ENCODE measurements at places on chromosomes 12 and 14.

- DNase-seq = no peak
Observed at GRCh38 chr14:99698642-99699041, 14.5 kb downstream of the CYP46A1 start.

DNA sequence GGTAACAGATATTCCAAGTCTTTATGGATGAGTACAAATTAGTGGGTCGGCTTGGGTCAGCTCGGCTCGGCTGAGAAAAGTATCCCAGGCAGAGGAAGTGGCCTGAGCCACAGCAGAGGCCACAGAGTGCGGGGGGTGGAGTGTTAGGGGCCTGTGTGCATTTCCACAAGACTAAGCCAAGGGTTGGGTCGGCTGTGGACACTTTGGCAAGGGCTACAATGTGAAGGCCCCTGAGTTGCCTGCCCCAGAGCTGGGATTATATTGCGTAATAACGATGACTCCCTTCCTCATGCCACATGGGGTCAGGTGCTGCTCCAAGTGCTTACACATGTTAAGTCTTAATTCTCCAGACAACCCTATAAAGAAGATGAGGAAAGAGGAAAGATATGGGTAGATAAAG, 11.4 kb downstream of the EVL start:
- DNase-seq = no peak

DNA sequence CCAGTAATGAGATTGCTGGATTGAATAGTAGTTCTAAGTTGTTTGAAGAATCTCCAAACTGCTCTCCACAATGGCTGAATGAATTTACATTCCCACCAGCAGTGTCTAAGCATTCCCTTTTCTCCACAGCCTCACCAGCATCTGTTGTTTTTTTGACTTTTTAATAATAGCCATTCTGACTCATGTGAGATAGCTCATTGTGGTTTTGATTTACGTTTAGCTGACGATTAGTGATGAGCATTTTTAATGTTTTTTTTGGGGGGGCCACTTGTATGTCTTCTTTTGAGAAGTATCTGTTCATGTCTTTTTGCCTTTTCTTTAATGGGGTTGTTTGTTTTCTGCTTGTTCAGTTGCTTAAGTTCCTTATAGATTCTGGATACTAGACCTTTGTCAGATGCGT, 8.1 kb upstream of the SLC15A5 start:
- no peak for DNase-seq

GRCh38 chr14:61616524-61617185, 78.7 kb upstream of the HIF1A start:
- DNase-seq = no peak

- no peak for DNase-seq
Observed at GRCh38 chr14:25003537-25003936, 46.4 kb downstream of the STXBP6 start.

DNA sequence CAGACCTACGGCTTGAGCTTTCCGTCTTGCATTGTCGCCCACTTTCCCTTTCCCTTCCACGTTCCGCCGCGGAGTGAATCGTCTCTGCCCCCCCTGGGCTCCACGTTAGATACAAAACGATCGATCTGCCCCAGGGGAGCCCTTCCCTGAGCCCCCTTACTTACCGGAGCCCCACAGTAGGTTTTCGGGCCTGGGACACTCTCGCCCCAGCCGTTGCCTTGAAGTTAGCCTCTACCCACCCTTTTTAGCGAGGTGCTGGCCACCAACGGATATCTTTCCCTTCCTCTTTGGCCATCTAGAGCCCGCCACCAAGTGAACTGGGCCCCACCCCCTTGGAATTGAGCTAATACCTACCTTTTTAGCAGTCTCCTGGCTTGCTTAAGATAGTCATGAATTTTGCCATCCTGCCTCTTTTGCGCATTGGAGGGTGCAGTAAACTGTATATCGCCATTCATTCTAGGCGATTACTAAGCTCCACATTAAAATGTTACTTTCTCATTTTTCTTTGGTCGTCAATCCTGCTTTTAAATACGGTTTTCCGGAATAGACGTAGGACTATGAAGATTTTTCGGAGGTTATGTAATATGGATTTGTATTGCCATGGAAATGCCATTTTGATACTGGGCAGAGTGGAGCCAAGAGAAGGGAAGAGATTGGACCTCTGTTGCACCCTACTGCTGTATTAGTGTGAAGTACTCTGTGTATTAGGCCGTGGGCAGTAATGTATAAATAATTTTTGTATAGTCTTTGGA, 764 bp downstream of the RBM25 start:
- DNase-seq = no peak

DNA sequence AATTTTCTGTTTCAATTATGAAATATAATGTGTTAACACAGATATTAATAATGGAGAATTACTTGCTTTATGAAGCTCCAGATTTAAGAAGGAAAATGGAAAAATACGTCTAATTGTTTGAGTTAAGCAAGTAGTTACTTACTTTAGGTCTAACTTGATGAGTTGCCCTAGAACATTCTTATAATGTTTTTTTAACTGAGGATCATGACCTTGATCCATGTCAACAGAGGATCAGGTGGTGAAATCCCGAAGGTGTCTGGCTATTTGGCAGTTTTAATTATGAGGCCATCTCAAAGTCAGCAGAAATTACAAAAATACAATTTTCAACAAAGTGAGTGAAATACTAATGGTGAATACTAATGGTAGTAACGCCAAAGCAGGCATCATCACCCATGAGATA, 57.0 kb upstream of the REP15 start:
- no peak for DNase-seq

DNA sequence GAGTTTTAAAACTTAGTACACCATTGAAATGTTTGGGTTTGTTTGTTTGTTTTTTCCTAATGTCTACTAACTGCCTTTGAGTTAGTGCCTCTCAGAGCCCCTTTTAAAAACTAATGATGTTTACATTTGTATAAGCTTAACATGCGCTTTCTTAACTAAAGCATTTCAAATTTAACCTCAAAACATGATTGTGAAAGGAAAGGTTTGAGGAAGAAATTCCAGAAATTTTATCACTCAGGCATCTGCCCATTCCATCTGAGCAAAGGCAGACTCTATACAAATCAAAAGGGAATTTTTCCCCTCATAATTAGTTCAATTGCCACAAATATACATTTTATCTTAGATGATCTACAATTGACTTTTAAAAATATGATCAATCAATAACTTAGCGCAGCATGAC, 230.7 kb upstream of the CAND1 start:
- no peak for DNase-seq

DNA sequence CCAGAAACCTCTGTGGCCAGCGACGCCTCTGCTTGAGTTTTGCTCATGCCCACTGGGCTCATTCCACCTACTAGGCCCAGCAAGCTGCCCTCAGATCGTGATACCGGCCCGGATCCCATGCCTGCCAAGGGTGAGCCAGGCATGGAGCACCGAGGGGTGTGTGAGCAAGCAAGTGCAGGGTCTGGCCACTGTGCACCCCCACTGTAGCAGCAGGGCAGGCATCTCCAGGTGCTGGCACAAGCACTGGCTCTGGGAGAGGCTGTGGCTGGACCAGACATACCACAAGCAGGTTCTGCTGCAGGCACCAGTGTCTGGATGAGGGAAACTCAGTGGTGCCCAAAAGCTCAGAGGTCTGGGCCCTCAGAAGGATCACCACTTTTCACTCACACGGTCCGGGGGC, 20.6 kb downstream of the FAM186A start:
- no peak for DNase-seq

DNA sequence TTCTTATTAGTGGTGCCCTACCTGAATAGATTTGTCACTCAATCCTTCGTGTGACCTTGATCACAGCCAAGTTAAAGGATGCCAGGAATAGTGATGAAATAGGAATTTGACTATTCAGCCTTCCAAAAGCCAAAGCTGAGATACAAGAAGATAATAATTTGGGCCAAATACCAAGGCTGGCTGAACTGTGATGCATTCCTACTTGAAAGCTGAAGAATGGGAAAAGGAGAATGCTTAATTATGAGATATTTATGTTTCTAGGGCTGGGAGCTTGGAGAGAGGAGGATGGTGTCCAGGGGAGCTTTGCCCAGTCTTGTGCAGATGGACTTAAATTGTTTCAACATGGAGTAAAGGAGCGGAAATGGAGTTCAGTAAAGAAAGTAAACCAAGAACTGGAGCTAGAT, 5.2 kb downstream of the RNASE7 start:
- no peak for DNase-seq

- no peak for DNase-seq
Observed at GRCh38 chr12:117140397-117141096, 41.3 kb upstream of the TESC start.

GRCh38 chr12:53738406-53739213, 11.4 kb upstream of the CALCOCO1 start:
- DNase-seq = no peak

DNA sequence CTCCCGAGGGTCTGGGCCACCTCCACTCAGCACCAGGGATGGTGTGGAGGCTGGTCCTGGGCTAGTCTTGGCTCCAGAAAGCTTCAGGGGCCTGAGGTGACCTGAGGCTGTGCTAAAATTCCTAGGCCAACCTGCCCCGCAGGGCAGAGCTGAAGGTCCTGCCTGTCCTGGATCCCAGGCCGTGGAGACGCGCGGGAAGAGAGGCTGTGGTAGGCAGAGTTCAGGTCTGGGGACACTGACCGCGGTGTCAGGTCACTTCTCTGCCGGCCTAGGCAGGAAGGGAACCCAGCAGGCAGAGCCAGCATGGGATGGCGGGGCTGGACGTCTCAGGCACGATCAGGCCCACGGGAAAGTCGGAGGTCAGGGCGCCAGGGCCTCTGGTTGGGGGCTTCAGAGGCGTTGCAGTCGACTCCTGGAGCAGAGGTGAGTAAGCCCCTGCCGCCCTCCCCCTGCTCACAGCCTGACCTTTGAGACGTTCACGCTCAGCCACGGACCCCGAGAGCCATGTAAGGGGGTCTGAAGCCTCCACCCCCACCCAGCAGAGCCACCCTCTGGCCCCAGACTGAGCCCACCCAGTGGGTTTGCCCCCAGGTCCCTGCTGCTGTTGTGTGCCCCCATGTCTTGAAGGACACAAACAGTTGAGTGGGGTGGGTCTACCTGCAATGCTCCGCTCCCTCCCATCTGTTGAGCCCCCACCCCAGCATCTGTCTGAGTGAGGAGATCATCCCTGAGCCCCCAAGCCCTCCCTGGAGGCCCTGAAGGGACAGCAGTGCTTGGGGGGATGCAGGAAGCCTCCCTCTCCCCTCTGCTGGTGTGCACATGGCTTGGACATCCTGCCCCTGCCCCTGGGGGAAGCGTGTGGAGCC, 142.7 kb downstream of the KIF26A start:
- no peak for DNase-seq

DNA sequence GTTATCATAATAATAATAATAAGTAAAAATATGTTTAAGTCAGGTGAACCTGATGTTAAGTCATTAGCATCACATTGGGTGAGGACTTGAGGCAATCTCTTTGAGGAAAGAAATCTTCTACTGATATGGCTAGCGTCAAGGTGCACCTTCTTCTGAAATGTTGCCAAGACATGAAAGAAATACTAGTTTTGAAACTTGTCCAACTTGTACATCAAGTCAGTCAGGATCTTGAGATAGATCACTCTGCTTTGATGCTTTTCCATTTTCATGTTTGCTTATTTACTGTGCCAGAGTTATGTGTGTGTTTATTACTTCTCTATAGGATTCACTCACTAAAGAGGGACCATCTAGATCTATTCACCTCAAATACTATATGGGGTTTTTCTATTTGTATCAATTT, 90.0 kb upstream of the USP15 start:
- no peak for DNase-seq

DNA sequence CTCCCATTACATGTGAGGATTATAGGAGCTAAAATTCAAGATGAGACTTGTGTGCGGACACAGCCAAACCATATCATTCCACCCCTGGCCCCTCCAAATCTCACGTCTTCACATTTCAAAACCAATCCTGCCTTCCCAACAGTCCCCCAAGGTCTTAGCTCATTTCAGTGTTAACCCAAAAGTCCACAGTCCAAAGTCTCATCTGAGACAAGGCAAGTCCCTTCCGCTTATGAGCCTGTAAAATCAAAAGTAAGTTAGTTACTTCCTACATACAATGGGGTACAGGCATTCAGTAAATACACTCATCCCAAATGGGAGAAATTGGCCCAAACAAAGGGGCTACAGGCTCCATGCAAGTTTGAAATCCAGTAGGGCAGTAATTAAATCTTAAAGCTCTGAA, 76.1 kb downstream of the CRADD start:
- DNase-seq = no peak

GRCh38 chr12:85476756-85477155, 196.7 kb downstream of the ALX1 start:
- DNase-seq = no peak

DNA sequence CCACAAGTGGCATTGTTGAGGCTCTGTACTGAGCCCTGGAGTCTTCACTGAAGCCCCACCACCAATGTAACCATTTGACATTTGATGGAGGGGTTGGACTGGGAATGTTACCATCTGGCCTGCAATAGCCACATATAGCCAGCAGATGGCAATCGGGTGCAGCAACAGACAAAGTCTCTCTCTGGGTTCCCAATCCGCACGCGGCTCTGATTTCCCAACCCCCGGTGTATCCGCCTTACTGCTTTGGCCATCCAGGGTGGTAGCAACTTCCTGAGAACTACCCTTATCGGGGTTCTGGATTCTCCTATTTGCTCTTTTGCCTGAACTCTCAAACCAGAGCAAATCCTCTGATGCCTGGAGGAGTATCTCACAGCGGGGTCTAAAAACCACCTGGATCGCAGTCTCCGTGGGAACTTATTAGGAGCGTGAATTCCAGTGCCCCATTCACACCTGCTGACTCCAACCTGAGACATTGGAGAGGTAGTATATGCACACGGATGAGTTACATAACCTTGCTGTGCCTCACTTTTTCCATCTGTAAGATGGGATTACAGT, 14.2 kb downstream of the VRTN start:
- DNase-seq = no peak

GRCh38 chr14:24058951-24059475, 7.2 kb downstream of the CARMIL3 start:
- DNase-seq = no peak

GRCh38 chr12:74801625-74802024, 264.0 kb downstream of the ATXN7L3B start:
- DNase-seq = no peak

DNA sequence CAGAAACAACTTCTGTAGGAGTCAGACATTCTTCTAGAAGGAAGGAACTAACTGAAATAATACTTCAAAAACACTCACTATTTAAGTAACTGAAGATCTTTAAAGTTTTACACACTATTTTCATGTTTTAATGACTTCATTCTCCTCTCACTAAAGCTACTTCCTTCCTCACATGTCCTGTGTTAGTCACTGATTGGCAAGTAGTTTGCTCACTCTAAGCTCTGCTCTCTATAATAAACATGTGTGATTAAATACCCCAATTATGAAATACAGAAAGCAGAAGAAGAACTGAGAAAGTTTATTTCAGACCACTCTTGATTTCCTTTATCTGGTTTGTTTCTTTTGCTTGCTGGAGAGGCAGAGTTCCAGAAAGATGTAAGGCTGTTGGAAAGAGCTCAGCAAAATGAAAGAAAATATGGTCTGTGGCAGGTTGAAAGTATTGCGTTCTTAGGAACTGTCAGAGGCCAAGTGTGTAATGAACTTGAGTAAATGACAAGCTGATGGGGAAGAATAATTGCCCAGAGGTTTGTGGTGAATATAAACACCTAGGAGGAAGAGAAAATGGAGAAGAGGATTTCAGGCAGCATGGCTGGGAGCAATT, 522.0 kb upstream of the SEL1L start:
- no peak for DNase-seq

- no peak for DNase-seq
Observed at GRCh38 chr14:70814466-70814865, 5.2 kb upstream of the MAP3K9 start.
